ENCODE measurements at places on chromosomes 16 and 17. TPM values are rescaled to one million over a fixed set of nuclear protein-coding genes. Genes with fewer than 3 reads are reported as not detected.

- no peak for DNase-seq
These were observed 91.3 kb downstream of the MAF start for GRCh38 chr16:79509211-79509631.

DNA sequence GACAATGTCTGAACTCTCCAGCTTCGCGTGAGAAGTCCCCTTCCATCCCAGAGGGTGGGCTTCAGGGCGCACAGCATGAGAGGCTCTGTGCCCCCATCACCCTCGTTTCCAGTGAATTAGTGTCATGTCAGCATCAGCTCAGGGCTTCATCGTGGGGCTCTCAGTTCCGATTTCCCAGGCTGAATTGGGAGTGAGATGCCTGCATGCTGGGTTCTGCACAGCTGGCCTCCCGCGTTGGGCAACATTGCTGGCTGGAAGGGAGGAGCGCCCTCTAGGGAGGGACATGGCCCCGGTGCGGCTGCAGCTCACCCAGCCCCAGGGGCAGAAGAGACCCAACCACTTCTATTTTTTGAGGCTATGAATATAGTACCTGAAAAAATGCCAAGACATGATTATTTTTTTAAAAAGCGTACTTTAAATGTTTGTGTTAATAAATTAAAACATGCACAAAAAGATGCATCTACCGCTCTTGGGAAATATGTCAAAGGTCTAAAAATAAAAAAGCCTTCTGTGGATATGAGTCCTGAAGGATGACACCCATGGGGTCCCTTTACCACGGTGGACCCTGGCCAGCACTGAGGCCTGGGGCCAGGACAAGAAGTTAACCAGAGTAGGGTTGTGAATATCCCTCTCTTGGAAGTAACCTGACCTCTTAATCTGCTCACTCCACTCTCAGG is 10.5 kb upstream of the ITGAD start:
- no peak for DNase-seq

- no peak for DNase-seq
These were observed 6.0 kb downstream of the PPM1D start for GRCh38 chr17:60606036-60606435.

- DNase-seq = no peak
These were observed 19.5 kb upstream of the GAS7 start for GRCh38 chr17:10217916-10218315.

- no peak for DNase-seq
These were observed 1.3 kb downstream of the CLEC10A start for GRCh38 chr17:7078711-7079110.

DNA sequence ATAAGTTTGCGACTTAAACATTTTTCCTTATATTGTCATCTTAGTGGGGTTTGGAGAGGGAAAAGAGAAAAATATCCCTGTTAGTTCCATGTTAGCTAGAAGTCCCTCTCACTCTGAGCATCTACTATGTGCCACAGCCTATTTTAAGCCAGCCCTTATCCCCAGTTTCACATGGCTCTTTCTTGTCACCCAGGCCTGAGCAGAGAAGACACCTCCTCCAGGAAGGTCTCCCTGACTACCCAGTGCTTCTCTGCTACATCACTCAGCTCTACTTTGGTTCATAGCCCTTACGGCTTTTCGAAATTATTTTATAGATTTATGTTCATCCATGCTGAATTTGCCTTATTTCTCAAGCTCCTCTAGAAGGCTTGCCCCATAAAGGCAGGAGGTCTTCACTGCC is 7.2 kb upstream of the MAP2K3 start:
- DNase-seq = no peak

DNA sequence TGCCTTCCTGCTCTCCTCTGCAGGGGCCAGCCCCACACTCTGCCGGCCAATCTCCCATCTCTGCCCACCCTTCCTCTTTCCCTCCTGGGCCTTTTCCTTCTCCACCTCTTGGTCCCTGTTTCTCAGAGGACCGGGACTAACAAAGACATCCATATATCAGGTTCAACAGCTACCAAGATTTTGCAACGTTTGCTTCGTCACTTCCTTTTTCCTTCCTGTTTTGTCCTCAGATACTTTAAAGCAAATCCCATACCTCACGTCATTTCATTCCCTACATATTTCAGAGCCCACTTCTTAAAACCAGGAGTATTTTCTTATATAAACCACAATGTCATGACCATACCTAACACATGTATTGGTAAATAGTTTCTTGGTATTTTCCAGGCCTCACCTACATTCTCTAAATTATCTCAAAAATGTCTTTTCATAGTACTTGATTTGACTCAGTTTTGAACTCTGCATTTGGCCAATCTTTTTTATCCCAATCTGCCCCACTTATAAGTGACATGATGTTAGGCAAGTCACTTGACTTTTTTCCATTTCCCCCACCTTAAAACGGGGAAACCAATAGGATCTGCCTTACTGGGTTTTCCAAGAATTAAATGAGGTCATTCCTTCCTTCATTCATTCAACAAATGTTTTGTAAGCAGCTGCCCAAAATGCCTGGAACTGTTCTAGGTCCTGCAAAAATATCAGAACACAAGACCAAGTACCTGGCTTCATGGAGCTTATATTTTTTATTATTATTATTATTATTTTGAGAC is 7.2 kb upstream of the USP10 start:
- DNase-seq = peak; percentile 54

- no peak for DNase-seq
These were observed 27.4 kb downstream of the CEP95 start for GRCh38 chr17:64534187-64534586.

DNA sequence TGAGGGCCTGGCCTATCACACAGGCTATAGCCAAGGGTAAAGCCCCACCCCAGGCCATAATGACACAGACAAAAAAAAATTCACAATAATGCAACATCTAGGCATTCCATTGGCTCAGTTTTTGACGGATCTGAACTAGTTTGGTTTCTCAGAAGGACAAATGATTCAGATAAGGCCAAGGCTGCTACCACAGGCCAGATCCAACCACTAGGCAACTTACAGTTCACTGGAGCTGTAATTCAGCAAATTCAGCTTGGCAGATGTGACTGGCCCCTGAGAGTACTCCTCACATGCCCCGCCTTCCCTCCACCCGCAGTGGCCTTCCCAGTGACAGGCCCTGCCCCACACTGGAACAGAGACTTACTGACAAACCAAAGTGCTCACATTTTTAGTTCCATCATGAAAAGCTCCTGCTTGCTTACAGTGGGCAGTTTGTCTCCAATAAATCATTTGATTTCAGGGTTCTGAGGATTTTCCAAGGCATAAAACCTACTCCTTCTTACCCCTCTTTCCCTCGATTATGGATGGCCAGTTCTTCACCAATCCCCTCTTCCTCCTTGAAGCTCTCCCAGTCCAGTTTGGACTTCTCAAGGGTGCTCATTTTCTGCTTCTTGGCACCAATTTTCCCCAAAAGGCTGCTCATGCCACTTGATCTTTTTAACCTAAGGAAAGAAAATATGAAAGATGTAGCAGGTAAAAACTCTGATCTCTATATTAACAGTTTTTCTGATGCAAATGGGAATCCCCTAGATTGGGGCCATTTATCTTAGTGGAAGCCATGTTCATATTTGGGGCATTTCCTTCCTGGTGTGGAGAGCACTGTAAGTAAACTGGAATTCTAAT is 53.3 kb upstream of the BCAR1 start:
- DNase-seq = no peak

DNA sequence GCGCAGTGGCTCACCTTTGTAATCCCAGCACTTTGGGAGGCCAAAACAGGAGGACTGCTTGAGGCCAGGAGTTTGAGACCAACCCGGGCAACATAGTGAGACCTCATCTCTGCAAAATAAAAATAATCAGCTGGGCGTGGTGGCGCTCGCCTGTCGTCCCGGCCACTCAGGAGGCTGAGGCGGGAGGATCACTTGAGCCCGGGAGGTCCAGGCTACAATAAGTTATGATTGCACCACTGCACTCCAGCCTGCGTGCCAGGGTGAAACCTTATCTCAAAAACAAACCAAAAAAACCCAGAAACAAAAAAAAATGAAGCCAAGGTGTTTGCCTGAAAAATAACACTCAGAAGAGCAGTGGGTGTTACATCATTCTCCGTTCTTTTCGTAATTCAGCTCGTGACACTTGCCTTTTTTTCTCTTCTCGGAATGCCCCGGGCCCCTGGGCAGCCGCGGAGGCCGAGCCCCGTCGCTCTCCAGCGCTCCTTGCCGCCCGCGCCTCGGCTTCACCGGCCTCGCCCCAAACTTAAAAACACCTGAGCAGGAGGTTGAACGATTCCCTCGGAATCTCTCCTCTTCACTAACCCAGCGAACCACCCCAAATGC is 17.0 kb downstream of the PRCD start:
- no peak for DNase-seq

DNA sequence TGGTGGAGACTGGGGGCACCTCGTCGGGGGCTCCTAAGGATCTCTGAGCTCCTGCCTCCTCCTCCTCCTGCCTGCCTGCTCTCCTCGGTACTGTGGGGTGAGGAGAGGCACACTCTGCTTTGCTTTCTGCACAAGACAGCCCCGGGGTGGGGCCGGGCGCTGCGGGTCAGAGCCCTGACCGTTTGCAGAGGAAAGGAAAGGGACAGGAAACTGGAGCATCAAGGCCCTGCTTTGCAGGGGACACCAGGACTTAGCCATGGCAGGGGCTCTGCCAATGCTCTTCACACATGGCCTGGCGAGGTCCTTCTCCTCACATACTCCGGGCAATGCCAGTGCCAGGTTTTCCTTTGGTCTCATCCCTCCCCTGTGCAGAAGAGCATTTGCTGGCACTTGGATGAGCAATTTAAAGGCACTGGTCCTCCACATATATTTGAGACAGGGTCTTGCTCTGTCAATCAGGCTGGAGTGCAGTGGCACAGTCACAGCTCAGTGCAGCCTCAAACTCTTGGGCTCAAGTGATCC is 23.8 kb upstream of the DOC2B start:
- DNase-seq = no peak

- DNase-seq = no peak
These were observed 8.0 kb downstream of the DLG4 start for GRCh38 chr17:7211491-7212273.

GRCh38 chr17:601926-602303 is 112.7 kb downstream of the VPS53 start:
- no peak for DNase-seq

GRCh38 chr17:65278050-65278819 is 141.1 kb downstream of the RGS9 start:
- peak; percentile 30 for DNase-seq

DNA sequence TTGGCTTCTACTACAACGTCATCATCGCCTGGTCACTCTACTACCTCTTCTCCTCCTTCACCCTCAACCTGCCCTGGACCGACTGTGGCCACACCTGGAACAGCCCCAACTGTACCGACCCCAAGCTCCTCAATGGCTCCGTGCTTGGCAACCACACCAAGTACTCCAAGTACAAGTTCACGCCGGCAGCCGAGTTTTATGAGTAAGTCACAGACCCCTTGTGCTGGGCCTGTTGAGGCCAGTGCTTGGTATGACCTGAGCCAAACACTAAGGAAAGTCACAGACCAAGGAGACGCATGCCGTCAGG is 16.1 kb downstream of the SLC6A2 start:
- no peak for DNase-seq

DNA sequence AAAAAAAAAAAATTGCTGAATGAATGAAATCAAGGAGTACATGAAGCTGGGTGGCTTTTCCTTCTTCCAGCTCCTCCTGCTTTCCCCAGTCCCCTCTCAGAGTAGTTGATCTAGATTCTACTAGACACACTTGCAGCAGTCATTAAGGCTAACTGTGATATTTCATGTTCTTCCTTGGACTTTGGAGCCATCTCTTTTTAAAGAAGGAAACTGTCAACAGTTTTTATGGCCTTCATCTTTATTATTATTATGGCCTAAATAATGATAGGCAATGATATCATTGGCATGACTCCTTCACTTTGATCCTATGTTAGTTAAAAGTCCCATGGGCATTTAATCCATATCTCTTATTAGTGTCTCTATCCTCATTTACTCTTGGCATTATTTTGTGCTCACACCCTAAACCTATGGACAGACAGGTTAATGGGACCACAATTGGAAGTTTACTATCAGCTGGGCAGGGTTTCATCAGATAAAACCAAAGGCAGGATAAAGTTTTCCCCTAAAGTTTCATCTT is 9.7 kb downstream of the C17orf78 start:
- DNase-seq = no peak

DNA sequence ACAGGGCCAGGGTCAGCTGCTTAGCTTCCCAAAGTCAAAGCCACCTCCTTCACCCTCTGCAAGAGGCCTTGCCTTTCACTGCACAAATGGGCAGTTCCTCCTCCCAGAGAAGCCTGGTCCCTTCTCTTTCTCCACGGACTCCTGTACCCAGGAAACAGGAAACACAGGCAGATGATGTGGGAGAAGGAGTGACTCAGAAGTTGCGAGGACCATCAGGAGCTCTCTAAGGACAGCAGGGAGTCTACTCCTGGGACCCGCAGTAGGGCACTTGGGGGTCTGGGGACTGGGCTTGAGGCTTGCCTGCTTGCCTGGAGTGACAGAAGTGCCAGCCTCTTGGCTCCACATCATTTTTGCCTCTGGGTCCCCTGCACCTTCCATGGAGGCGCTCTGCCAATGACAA is 47.4 kb upstream of the KSR1 start:
- DNase-seq = no peak

DNA sequence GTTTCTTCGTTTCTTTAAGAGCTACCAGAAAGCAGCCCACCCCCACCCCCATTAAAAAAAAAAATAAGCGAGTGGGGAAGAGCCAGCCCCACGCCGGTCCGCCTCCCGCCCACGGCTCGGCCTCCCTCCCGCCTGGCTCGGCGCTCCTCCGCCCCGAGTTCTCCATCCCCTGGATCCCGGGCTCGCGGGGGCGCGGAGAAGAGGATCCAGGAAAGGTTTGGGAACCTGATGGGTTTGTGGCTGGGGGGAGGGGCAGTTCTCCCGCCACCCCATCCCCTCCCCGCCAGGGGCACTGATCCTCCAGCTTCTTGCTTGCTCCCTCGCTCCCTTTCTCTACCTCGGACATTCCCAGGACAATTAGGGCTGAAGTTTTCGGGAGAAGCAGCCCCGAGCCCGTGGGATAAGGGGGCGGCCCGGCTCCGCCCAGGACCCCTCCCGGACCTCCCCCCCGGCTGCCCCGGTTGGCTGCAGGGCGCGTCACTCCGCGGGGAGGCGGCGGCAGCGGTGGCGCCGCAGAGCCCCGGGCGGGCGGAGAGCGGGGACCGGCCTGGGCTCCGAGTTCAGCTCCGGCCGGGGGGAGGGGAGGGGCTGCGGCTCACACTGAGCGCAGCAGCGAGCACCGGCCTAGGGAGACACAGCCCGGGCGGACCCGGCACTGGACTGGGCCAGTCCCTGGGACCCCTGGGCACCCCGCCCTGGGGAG is 1.0 kb upstream of the SALL1 start:
- DNase-seq = no peak

- DNase-seq = no peak
These were observed 14.7 kb downstream of the RNF43 start for GRCh38 chr17:58402679-58403078.

The PRSS8 gene
- total RNA-seq = not detected

The MT1M gene
- 3.5 TPM for total RNA-seq

The PRR35 gene
- total RNA-seq = not detected

The GNAO1 gene
- total RNA-seq = not detected

The CLEC3A gene
- not detected for total RNA-seq

The RHBDL1 gene
- total RNA-seq = 0.73 TPM

The CRYM gene
- total RNA-seq = not detected

The ALDH3A1 gene
- total RNA-seq = 1.8 TPM

The FBF1 gene
- total RNA-seq = 6.9 TPM

The PIRT gene
- not detected for total RNA-seq
